ENCODE measurements at places on chromosomes 5 and 9.

- no peak for DNase-seq
These were observed 376.3 kb upstream of the ZNF462 start for GRCh38 chr9:106486685-106487084.

GRCh38 chr5:115069087-115069968 lies 100.4 kb downstream of the TRIM36 start:
- peak; percentile 66 for DNase-seq

DNA sequence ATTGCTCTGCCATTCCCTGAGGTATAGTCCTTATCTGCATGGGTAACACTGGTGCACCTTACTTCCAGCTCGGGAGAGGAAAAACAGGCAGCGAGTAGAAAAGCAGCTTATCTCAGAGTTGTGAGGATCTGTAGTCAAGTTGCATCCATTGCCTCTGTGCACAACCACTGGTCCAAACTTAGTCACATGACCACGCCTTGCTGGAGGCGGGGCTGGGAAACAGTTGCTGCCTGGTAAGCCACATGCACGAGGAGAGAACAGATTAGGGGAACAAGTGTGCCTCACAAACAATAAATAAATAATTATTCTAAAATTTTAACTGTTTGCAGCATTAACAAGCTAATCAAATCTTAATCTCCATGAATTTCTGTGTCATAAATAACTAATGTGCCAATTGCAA lies 18.6 kb downstream of the ZNF622 start:
- DNase-seq = no peak

GRCh38 chr9:35749515-35750255 lies 598 bp downstream of the RGP1 start:
- DNase-seq = peak; percentile 30

DNA sequence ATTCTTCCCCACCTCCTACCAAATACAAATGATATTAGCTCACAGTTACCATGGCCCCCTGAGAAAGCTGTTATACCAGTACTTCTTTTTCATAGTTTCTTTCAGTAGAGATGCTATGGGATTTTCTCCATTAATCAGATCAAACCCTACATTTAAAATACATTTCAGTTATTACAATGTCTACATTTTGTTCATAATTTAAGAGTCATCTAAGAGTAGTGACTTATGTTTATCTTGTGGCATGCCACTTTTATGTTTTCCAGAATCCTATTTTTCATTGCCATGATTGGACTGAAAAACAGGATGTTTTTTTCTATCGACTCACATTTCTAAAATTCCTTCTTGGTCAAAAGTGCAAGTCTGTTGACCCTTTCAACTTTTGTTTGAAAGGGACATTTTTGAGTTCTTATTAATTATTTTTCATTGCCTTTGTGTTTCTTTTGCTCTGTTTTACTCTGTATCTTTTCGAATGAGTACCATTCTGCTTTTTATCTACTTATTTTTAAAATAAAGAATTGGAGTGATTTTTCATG lies 77.4 kb upstream of the ANXA1 start:
- DNase-seq = no peak

DNA sequence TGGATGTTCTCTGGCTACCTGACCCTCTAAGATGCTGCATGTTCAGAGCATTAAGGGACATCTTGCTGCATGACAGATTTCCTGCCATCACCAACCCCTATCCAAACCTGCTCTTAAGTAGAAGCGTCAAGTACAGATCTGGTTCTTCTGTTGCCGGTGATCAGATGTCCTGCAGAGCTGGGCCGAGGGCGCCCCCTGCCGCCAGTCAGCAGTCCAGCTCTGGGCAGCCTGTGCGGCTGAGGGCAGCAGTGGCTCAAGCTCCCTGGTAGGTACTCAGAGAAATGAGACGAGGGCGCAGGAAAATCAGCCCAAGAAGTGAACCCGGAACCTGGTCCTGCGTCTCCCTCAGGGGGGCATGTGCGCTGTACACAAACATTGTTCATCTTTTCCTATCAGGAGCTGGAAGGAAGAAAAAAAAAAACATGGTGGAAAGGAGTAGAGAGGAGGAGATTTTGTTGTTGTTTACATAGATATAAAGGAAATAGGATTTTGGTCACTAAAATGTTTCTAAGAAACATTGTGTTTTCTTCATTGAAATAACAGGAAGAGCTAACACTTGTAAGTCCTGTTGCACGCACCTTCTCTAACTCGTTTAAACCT lies 95.8 kb downstream of the CFAP90 start:
- DNase-seq = peak; percentile 73

- DNase-seq = no peak
These were observed 1.4 kb downstream of the NOL6 start for GRCh38 chr9:33472171-33472880.

DNA sequence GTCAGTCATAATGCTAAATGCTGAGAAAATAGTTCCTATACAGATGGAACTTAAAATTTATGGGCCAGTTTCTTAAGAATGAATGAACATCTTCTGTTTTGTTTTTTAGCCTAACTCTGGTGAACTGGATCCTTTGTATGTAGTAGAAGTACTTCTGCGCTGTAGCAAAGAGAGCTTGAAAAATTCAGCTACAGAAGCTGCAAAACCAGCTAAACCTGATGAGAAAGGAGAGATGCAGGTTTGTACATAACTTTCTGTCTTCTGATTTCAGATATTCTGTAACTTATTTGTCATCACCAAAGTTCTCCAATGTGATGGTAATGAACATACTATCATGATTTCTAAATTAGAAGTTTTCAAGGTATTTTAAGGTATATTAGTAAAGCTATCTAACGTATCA lies 80.1 kb downstream of the MTREX start:
- no peak for DNase-seq

DNA sequence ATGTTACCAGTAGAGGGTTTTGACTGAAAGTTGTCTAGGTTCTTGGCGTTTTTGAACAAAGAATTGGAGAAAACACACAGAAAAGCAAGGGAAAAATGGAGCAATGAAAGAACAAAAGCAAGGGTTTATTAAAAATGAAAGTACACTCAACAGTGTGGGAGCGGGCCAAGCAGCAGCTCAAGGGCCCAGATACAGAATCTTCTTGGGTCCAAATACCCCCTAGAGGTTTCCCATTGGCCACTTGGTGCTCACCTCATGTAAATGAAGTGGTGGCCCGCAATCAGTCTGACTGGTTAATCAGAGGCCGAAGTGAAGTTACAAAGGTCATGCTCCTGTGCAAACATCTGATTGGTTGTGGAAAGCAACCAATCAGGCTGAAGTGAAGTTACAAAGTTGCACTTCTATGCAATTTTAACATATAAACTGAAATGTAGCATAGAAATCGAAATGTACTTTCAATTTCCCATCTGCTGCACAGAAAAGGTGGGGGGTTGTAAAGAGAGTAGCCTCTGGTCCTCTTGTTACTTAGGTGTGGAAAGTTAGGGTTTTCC lies 1.9 kb upstream of the GM2A start:
- no peak for DNase-seq

DNA sequence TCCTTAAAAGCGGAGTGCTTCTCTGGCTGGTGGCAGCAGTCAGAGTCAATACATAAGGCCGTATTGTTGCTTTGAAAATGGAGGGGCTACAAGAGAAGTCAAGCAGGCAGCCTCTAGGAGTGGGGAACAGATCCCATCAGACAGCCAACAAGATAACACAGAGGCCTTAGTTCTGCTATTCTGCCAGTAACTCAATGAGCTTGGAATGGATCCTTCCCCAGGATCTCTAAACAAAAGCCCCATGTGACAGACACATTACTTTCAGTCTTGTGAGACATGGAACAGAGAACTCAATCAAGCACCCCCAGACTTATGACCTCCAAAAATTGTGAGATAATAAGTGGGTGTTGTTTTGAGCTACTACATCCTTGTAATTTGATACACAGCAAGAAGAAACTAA lies 158.6 kb downstream of the RFX3 start:
- no peak for DNase-seq

- no peak for DNase-seq
These were observed 71.0 kb upstream of the MELK start for GRCh38 chr9:36501727-36502126.

DNA sequence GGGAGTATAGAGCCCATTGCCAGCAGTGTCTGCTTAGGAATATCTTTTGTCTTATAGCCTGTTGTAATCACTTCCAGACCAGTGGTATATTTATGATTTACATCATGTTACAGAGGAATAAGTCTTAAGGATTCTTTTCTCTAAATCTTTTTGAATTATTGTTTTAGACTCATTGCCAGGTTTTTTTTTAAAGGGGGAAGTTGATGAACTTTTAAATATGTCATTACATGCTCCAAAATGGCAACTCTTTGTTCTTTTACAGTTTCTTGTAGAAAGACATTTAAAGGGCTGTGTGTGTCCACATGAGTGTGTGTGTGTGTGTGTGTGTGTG lies 59.4 kb upstream of the NFIB start:
- no peak for DNase-seq

Data from head of caudate nucleus (tissue), 42 donors.